GM23248 (cell line): ENCODE measurements at places on chromosomes 1 and 21. TPM values are rescaled to one million over a fixed set of nuclear protein-coding genes. Genes with fewer than 3 reads are reported as not detected.

CD101 gene
- total RNA-seq: not detected in 2 replicates

BACE2 gene
- 77.8 and 97.8 TPM in 2 replicates for total RNA-seq

OR2G3 gene
- total RNA-seq: not detected in 2 replicates

SPATA1 gene
- total RNA-seq: not detected in 2 replicates

WDR64 gene
- not detected in 2 replicates for total RNA-seq

SAMD13 gene
- 0.51 and 0.65 TPM in 2 replicates for total RNA-seq

VWA5B1 gene
- not detected in 2 replicates for total RNA-seq

ATP1A4 gene
- not detected in 2 replicates for total RNA-seq

BNIPL gene
- not detected in 2 replicates for total RNA-seq

CHI3L1 gene
- 0.22 and 0.63 TPM in 2 replicates for total RNA-seq

CELA3B gene
- total RNA-seq: not detected in 2 replicates

HSF2BP gene
- total RNA-seq: 2.5 and 4.8 TPM in 2 replicates

RGS5 gene
- 2.7 and 6.8 TPM in 2 replicates for total RNA-seq

CD34 gene
- total RNA-seq: not detected in 2 replicates

SPOCD1 gene
- 36.8 and 43.0 TPM in 2 replicates for total RNA-seq

SLAMF1 gene
- not detected in 2 replicates for total RNA-seq

HEYL gene
- not detected in 2 replicates for total RNA-seq

ANGPTL3 gene
- total RNA-seq: not detected in 2 replicates

CIART gene
- 1.8 and 3.4 TPM in 2 replicates for total RNA-seq

LORICRIN gene
- not detected in 2 replicates for total RNA-seq

S100A5 gene
- not detected in 2 replicates for total RNA-seq

ABL2 gene
- total RNA-seq: 38.6 and 43.3 TPM in 2 replicates

MTARC2 gene
- 0.13 and 1.9 TPM in 2 replicates for total RNA-seq

TEDDM1 gene
- not detected in 2 replicates for total RNA-seq

DHRS3 gene
- 53.1 and 55.2 TPM in 2 replicates for total RNA-seq

SLC22A15 gene
- total RNA-seq: 14.7 and 15.0 TPM in 2 replicates

INKA2 gene
- total RNA-seq: 0.63 and 1.3 TPM in 2 replicates

ADORA1 gene
- total RNA-seq: 0.89 and 5.8 TPM in 2 replicates

AK5 gene
- 65.3 and 81.3 TPM in 2 replicates for total RNA-seq

HSD11B1 gene
- total RNA-seq: 0.54 TPM in 1 of 2 replicates, not detected in the other

SH3BGR gene
- 0.76 and 4.4 TPM in 2 replicates for total RNA-seq

SKI gene
- 23.1 and 26.8 TPM in 2 replicates for total RNA-seq

OR6N1 gene
- total RNA-seq: not detected in 2 replicates

CTNNBIP1 gene
- total RNA-seq: 12.5 and 31.0 TPM in 2 replicates

CLDN17 gene
- not detected in 2 replicates for total RNA-seq

PADI4 gene
- not detected in 2 replicates for total RNA-seq

PGBD5 gene
- total RNA-seq: 0.32 and 3.8 TPM in 2 replicates

KCNC4 gene
- 12.1 and 29.3 TPM in 2 replicates for total RNA-seq

CD58 gene
- 14.1 and 16.9 TPM in 2 replicates for total RNA-seq

AADACL3 gene
- total RNA-seq: not detected in 2 replicates

ATP5IF1 gene
- 98.1 and 163 TPM in 2 replicates for total RNA-seq

BTG3 gene
- total RNA-seq: 15.6 and 22.8 TPM in 2 replicates

LRRC39 gene
- total RNA-seq: not detected in 2 replicates

TINAGL1 gene
- 3.5 and 4.7 TPM in 2 replicates for total RNA-seq

HEATR1 gene
- total RNA-seq: 24.0 and 29.2 TPM in 2 replicates

S100A3 gene
- total RNA-seq: 2.2 and 3.8 TPM in 2 replicates

BCL2L15 gene
- total RNA-seq: 0.13 and 0.32 TPM in 2 replicates

LAMB3 gene
- 6.8 and 8.1 TPM in 2 replicates for total RNA-seq

C1orf210 gene
- total RNA-seq: not detected in 2 replicates

LCK gene
- total RNA-seq: not detected in 2 replicates

TRIM67 gene
- not detected in 2 replicates for total RNA-seq

TNFRSF14 gene
- total RNA-seq: 4.7 and 13.3 TPM in 2 replicates

UBE2U gene
- not detected in 2 replicates for total RNA-seq

CACHD1 gene
- 5.6 and 9.3 TPM in 2 replicates for total RNA-seq

OR2L8 gene
- total RNA-seq: not detected in 2 replicates
